Stimulated activated CD8-positive, alpha-beta memory T cell treated with anti-CD3 and anti-CD28 coated beads, Interleukin-15, amount 100 ng/mL, for 1 hour (primary cell): ENCODE measurements at places on chromosomes 4 and X.

- no peak for DNase-seq
Measured at GRCh38 chr4:5267408-5267807, 216.1 kb downstream of the STK32B start.

DNA sequence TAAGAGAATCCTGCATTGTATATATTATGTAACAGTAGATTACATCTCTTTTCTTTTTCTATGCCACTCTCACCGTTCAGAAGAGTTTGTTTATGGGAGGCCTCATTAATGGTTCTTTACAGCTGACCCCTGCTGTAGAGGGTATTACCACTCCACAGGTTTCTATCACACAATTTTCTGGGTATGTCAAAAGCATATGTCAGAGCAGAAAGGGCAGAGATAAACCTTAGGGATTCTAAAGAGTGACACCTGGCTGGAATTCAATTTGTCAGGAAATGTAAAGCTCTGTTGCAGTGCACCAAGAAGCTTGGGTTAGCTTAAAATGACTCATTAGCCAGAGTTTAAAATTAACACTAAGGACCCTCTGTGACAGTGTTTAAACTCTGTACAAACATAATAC, 658.7 kb downstream of the PCDH18 start:
- DNase-seq: no peak

DNA sequence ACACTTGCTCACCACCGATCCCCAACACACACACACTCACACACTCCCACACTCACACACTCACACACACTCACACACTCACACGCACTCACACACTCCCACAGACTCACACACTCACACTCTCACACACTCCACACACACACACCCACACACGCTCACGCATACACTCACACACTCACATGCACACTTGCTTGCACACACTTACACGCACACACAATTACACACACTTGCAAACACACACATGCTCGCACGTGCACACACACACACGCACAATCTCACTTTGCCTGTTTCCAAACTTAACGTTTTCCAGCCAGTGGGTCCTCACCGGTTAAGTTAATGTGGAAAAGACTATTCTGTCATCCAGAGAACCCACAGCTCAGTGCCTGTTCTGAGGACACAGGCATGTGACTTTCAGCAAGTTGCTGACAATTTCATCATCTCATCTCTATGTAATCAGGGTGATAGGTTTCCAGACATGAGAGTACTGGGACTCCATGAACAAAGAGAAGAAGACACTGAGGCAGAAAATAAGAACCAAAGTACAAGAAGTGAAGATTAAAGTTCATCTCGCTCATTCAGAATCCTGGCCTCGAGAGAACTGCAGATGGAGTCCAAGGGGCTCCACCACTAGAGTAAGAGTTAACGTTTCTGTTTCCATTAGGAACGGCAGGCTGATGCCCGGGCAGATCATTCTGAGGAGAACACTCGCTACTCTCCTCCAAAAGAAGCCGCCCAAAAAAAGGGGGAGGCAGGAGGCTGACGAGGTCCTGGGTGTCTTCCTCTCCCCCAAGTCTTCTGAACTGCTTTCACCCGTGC, 153.2 kb upstream of the FRG1 start:
- no peak for DNase-seq

DNA sequence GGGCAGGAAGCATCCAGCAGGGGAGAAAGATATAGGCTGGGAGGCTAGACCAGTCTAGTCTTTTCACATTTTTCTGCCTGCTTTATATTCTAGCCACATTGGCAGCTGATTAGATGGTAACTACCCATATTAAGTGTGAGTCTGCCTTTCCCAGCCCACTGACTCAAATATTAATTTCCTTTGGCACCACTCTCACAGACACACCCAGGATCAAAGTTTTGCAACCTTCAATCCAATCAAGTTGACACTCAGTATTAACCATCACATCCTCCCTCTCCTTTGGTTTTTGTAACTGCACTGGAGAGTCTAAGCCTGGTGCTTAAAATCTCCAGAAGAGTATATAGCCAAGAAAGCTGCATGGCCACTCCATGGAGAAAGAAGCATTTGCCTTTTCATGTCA, 560.4 kb downstream of the GRXCR1 start:
- DNase-seq: no peak

DNA sequence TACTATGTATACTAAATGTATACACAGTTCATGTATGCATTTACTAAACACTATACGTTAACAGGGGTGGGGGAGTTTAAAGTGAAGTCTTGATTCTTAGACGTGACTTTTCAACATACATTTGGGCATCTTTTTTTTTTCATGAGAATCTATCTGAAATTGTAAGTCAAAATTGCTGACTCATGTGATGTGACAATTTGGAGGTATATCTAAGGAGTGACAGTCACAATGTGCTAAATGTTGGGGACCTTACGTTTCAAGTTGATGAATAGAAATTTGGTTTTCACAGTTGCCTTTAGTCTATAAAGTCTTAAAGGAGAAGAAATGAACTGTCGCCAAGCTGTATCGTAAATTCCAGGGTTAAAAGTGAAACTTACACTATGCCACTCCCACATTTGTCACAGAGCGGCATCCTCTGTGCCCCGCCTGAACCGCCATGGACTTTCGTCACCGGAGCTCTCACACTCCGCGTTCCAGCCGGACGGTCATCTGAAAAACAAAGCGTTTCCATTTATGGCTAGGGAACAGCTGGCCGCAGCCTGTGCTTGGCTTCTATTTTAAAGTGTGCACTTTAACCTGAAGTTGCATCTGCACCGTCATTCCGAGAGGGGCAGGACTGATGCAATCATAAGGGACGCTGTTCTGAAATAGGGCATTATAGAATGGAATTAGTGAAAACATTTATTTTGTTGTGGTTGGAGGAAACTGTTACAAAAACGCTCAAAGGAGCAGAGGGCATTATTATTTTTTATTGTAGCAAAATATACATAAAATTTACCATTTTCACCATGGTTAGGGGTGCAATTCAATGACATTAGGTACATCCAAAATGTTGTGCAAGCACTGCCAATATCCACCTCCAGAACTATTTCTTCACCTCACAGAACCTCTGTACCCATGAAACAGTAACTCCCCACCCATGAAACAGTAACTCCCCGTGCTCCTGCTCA, 30.9 kb downstream of the PDLIM3 start:
- no peak for DNase-seq

- DNase-seq: no peak
Measured at GRCh38 chr4:107068116-107068515, 32.0 kb upstream of the DKK2 start.

GRCh38 chr4:183205193-183205592, 106.1 kb downstream of the WWC2 start:
- DNase-seq: no peak

DNA sequence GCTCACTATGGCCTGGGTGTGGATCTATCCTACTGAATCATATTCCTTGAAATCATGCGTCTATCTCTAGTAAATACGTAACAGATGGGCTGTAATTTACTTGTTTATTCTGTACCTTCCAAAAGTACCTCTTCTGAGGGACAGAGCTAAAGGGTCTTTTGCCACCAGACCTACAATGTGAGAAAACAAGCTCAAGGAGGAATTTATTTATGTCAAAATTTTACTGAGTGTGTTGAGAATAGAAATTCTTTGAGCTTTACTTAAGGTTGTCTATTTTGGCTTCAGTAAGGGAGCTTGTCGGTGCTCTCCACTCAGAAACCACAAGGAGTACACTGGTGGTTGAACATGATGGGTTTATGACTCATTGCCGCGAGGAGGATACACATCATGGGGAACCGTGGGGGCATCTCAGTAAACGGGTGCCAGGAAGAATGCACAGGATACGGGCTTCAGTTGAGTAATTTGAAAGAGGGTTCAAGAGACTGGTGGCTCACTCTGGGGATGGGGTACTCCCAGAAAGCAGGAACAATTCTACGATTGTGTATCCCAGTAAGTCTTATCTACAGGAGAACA, 3.0 kb downstream of the ANK2 start:
- DNase-seq: no peak

- peak; percentile 27 for DNase-seq
Measured at GRCh38 chr4:140151699-140152012, 2.3 kb downstream of the MAML3 start.

DNA sequence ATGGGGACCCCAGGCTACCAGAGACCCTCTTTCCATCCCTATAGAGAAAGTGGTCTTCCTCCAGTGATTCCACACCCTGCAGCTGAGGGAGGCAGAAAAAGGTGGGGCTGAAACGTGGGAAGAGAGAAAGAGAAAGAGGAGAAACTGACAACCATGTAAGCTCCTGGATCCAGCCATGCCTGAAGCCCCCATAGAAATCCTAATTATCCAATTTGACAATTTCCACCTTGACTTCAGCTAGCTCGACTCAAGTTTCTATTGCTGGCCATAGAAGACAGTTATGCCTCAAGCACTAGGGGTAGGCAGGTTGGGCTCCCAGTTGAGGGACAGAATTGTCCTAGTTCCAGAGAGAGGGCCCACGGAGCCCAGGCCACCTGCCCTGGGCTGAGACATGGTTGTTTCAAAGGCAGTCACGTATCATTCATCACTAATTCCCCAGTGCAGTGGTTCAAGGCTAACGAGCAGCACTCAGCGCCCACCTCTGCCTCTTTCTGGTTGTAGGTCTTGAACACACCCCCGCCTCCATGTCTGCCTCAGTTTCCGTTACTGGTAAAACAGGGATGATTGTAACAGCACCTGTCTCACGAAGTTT, 39.8 kb upstream of the ASMTL start:
- DNase-seq: no peak

DNA sequence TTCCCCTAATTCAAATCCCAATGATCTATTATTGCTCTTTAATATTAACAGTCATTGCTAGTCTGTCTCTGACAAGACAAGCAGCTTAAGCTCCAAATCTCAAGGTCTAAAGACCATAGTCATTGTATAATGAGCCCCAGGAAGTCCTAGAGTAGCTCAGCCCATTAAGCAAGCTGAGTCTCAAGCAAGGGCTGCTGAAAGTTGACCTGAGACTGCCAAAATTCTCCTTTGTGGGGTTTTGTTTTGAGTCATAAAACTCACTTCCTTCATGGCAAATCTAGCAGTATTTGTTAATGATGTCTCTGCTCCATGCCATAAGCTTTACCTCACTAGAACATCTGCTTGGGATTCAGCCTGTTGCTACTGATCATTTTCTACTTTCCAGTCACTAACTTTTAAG, 313.2 kb downstream of the ANTXR2 start:
- no peak for DNase-seq

DNA sequence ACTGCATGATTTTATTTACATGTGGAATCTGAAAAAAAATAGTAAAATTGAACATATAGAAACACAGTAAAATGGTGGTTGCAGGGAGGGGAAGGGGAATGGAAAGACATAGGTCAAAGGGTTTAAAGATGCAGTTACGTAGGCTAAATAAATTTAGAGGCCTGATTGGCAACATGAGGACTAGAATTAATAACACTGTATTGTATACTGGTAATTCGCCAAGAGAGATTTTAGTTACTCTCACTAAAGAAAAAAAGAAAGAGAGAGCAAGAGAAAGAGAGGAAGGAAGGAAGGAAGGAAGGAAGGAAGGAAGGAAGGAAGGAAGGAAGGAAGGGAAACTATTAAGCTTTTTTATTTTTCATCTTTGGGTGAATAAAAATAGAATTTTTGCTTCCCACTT, 488.1 kb downstream of the PCDH10 start:
- no peak for DNase-seq

GRCh38 chr4:81951891-81952455, 421.8 kb downstream of the HNRNPD start:
- no peak for DNase-seq

- DNase-seq: no peak
Measured at GRCh38 chr4:6087669-6088341, 69.6 kb upstream of the C4orf50 start.

GRCh38 chr4:30768277-30768676, 48.1 kb downstream of the PCDH7 start:
- no peak for DNase-seq

- DNase-seq: no peak
Measured at GRCh38 chr4:145315811-145316225, 135.4 kb upstream of the OTUD4 start.

- DNase-seq: no peak
Measured at GRCh38 chr4:95155759-95156451, 392.9 kb downstream of the UNC5C start.

DNA sequence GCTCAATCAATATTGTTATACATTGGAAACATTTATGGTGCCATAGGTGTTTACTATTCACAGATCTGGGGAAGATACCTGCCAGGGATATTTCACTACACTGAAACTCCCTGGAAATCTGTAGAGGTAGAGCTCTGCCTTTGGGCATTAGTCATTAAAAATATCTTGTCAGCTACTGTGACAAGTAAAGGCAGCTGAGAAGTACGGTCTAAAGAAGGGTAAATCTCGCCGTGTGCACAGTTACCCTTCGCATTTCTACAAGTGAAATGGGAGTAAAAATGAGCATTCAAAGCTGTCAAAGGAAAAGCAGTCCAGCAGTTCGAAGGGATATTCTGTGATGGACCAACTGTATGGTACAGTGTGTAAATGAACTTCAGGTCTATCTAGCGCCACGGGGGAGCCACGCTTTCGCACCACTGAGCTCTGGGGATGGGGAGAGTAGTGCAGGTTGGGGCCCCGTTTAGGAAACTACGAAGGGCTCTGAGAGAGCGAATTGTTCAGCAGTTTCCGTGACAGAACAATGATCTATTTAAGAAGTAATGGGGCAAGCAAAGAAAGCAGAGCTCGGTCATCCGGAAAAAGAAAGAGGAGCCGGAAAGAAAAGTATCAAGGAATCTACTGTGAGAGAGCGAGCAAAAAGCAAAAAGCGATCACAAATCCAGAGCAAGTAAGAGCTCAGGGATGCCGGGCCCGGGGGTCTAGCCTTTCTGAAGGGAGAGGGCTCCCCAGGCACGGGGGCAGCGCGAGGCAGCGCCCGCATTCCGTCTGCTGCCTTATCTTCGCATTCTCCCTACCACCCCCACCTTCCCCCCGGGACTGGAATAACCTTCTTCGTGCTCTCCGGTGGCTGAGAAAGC, 646 bp downstream of the TIGD4 start:
- peak; percentile 4 for DNase-seq

DNA sequence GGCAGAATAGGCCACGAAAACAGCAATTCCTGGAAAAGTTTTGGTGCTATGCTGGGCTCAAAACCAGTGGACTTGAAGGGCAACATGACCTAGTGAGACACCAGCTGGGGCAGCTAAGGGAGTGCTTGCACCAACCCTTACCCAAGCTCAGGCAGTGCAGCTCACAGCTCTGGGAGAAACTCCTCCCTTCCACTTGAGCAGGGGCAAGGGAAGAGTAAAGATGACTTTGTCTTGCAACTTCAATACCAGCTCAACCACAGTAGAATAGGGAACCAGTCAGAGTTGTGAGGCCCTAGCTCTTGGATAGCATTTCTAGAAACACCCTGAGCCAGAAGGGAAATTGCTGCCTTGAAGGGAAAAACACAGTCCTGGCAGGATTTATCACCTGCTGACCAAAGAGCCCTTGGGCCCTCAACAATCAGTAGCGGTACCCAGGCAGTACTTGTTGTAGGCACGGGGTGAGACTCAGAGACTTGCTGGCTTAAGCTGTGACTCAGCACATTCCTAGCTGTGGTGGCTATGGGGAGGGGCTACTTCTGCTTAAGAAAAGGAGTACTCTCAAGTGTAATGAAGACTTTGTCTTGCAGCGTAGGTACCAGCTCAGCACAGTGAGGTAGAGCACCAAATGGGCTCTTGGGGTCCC, 19.7 kb upstream of the ABCG2 start:
- DNase-seq: no peak
